ENCODE measurements at places on chromosomes 13 and 19.

DNA sequence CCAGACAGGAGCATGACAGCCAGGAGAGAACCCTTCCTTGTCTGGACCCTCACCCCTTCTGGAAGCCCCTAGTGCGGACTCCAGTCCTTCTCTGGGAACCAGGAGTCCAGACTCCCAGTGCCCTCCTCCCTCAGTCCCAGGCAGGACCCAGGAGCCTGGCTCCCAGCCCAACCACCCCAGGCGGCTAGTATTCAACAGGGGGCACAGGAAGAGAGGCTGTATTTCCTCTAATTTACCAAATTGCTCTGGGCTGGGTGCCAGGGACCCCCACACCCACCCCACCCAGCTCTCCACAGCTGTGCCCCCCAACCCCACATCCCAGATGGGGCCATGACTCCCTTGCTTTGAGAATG is 3.3 kb downstream of the GRIN2D start:
- no peak for DNase-seq

DNA sequence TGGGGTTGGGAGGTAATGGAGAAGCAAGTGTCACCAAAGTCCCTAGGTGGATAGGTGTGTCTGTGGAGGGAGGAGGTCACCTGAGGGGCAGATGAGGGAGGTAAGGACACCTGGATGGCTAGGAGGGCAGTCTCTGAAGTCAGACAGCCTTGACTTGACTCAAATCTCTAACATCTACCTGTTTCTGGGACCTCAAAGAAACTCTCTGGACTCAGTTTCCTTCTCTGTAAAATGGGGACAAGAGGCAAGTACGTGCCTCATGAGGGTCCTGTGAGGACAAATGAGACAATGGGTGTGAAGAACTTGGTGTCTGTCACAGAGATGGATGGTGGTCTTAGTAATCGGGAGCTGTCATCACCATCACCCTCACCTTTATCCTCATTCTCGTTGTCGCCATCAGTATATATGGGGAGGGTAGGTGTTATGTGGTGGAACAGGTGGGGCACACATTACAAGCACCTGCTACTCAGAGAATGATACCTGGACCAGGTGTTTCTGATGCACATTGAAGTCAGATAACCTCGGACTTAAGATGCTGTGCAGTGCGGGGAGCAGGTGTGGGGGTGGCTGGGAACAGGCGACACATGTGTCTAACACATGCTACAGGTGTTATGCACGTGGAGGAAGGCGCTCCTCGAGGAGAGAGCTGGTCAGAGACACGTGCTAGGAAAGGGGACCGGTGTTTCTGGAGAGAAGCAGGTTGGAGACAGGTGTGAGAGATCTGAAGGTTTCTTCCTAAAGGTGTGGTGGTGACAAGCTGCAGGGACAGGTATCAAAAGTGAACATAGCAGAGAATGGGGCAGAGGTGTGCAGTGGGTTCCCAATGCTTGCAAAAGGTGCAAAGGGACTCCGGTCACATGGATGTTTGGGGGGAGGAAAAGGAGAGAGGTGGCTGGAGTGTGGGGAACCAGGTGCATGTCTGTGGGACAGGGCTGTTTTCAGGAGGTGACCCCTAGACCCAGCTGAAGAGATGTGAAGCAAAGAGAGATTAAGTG is 3.8 kb downstream of the ERFL start:
- DNase-seq: no peak

DNA sequence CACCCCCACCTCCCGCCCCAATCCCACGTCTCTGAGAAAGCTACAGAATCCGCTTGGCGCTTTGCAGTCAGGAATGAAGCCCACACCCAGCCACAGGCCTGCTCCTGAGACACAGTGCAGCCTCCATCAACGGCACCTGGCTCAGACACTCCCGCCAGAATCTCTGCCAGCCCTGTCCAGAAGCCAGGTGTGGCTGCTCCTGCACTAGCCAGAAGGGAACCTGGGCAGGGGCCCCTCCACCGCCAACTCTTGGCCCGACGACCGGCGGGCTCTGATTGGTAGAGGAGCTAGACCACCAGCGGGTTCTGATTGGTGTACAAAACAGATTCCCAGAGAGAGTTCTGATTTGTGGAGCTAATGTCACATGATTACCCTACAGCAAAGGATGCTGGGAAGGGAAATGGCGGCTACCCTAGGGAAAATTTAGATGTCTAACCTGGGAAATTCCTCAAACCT is 2.9 kb upstream of the PPP6R1 start:
- peak; percentile 71 for DNase-seq

DNA sequence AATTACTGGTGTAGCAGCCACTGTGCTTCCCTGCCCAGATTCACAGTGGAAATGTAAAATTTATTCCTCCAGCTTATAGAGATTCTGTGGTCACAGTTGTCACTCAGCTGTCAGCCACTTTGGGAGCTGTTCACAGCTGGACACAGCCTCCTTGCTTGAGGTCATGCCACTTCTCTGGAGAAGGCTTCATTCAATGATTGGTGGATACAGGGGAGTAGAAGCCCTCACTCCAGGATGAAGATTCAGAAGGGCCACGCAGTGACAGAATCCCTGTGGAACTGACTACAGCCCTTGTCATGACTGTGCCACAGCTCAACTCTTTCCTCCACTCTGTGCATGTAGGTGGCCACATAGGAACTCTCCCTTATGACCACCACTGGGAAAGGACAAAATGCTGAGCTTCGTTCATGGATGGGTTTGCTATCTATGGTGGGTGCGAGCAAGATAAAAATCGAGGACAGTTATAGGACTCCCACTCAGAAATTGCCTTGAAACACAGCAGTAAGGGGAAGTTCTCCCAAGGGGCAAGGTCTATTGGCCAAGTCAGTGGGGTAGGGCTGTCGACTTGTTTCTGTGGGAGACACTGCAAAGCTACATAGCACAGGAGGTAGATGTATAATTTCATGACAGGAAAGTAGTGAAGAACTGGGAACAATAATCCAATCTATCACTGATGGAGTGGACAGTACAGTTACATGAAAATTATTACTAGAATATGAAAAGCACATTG is 98.7 kb downstream of the CCNA1 start:
- DNase-seq: no peak

GRCh38 chr13:86324191-86324590 is 525.0 kb upstream of the SLITRK6 start:
- no peak for DNase-seq

DNA sequence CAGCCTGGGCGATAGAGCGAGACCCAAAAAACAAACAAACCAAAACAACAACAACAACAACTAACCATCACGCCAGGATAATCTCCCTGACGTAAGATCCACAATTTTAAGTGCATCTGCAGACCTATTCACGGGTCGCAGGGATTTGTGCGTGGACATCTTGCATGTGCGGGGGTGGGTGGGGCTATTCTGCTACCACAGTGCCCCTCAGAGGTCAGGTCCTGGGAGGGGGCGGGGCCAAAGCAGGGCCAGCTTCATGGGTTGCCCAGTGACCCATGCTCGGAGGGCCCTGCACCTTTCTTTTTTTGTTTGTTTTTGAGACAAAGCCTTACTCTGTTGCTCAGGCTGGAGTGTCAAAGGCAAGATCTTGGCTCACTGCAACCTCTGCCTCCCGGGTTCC is 2.6 kb upstream of the CDC42EP5 start:
- DNase-seq: no peak

- DNase-seq: no peak
Measured at GRCh38 chr19:41233748-41234240, 14.8 kb downstream of the AXL start.

- no peak for DNase-seq
Measured at GRCh38 chr19:892243-892893, 619 bp downstream of the MED16 start.

DNA sequence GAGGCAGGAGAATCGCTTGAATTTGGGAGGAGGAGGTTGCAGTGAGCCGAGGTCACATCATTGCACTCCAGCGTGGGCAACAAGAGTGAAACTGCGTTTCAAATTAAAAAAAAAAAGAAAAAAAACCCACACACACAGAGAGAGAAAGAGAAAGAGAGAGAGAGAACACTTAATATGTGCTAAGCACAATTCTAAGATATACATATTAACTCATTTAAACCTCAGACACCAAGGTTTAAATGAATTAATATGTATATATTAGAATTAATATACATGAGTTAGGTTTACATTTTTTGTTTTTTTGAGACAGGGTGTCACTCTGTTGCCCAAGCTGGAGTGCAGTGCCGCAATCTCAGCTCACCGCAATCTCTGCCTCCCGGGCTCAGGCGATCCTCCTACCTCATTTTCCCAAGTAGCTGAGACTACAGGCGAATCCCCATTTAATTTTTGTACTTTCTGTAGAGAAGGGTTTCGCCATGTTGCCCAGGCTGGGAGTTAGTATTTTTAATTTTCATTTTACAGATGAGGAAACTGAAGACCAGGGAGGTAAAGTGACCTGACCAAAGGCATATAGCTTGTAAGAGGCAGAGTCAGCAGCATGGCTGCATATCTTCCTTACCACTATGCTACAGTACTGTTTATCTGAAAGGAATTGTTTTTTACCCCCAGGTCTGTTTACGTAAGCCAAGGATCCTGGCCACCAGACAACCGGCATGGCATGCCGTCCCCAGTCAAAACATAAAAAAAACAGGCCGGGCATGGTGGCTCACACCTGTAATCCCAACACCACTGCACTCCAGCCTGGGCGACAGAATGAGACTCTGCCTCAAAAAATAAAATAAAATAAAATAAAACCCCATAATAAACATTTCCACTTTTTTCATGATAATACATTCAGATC is 2.3 kb downstream of the SYMPK start:
- no peak for DNase-seq

DNA sequence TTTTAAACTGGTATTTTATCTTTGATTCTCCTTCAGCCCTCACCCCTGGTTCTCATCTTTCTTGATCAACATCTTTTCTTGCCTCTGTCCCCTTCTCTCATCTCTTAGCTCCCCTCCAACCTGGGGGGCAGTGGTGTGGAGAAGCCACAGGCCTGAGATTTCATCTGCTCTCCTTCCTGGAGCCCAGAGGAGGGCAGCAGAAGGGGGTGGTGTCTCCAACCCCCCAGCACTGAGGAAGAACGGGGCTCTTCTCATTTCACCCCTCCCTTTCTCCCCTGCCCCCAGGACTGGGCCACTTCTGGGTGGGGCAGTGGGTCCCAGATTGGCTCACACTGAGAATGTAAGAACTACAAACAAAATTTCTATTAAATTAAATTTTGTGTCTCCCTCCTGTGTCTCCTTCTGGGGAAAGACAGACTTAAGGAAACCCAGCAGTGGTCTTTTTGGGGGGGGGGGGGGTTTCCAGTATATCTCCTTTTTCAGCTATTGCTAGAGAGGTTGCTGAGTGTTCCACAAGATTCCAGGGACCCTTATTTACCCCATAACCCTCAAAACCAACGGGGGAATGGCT is 1.5 kb upstream of the RAD23A start:
- DNase-seq: no peak

DNA sequence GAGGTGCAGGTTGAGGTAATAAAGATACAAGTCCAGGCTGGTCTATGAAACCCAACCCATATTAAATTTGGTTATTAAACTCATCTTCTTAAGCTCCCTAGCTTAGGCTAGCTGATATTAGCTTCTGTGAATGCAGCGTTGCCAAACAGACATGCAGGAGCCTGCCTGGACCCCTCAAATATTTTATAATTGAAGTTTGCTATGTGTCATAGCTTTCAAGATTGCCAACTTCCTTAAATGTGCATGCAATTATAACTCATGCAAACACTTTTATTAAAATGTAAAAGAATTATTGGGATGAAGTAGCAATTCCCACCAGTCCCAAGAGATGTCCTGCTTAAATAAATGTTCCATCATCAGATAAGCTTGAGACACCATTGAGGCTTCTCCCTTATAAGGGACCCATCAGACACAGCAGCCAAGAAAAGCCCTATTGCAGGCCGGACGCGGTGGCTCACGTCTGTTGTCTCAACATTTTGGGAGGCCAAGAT is 51.3 kb downstream of the MBNL2 start:
- no peak for DNase-seq

DNA sequence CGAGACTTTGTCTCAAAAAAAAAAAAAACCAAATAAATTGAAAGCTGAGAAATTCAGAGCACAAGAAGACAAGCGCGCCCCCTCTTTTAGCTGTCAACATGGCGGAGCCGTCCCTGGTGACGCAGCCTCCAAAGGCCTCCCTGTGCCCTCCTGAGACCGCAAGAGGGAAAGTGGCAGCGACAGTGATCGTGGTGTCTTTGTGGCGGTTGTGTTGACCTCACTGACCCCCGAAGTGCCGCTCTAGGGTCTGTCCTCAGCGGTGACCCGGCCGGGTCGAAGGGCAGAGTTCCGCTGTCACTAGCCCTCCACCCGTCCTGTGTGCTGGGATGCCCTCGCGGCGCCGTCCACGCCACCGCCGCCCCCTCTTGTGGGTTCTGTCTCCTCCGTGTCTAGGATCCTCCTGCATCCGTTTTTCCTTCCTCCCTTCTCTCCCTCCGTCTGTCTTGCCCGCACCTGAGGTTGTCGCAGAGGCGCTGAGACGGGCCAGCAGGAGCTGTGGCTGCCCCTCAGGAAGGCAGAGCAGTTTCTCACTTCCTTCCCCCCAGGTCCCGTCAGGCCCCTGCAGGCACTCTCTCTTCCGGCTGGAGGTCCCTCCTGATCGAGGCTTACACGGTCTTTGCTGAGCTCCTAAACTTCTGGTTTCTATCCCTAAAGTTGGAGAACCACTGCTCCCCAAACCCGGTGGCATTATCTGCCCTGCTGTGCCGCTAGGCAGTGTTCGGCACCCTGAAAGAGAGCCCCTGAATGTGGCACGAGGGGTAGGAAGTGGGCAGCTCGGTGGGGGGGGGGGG is 7.2 kb downstream of the UHRF1 start:
- DNase-seq: no peak

DNA sequence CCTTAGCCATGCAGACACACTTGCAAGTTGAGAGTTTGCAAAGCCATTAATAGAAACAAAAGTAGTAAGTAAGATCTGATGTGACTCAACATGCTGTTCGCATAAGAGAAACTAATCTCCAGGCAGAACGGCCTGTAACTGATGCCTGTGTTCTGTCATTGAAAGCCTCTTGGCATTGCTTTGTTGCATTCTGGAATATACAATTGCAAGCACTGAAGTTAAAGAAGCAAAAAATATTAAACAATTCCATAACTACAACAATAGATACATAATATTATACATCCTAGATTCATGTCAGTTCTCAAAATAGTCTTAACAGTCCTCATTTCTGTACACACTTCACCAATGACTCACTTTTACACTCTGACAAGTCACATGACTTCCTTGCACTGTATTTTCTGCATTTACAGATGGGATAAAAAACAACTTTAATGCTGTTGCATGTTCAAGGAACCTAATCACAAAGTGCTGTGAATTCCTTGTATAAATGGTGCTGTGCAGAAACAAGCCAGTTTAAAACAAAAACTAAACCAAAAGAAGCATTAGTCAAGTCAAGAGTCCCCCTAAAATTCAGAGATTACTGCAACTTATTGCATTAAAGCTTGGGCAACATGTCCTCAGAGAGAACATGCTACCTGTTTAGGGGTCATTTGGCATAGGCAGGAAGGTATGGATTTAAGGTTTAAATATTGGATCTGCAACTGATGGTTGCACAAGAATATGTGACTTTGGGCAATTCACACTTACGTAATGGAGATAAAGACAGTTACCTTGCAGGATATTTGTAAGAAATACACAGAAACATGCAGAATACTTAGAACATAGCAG is 79.5 kb upstream of the SERP2 start:
- DNase-seq: no peak

Data from SHP77 (cell line).